ENCODE measurements at places on chromosomes 4 and X. TPM values are rescaled to one million over a fixed set of nuclear protein-coding genes. Genes with fewer than 3 reads are reported as not detected.

The XAGE1A gene
- total RNA-seq: not detected

The PHKA1 gene
- total RNA-seq: 6.4 TPM

The SOWAHB gene
- total RNA-seq: 7.1 TPM

The YY2 gene
- 2.5 TPM for total RNA-seq

The RNF150 gene
- 47.2 TPM for total RNA-seq
